H1 (cell line): ENCODE measurements at places on chromosomes 5 and 9. TPM values are rescaled to one million over a fixed set of nuclear protein-coding genes. Genes with fewer than 3 reads are reported as not detected.

The ZFP37 gene
- total RNA-seq, result 4.4 and 5.1 TPM in 2 replicates

The IL4 gene
- total RNA-seq, result not detected in 2 replicates

The GLRA1 gene
- total RNA-seq, result not detected in 2 replicates

The C9orf153 gene
- total RNA-seq, result 0.65 TPM in 1 of 2 replicates, not detected in the other

DNA sequence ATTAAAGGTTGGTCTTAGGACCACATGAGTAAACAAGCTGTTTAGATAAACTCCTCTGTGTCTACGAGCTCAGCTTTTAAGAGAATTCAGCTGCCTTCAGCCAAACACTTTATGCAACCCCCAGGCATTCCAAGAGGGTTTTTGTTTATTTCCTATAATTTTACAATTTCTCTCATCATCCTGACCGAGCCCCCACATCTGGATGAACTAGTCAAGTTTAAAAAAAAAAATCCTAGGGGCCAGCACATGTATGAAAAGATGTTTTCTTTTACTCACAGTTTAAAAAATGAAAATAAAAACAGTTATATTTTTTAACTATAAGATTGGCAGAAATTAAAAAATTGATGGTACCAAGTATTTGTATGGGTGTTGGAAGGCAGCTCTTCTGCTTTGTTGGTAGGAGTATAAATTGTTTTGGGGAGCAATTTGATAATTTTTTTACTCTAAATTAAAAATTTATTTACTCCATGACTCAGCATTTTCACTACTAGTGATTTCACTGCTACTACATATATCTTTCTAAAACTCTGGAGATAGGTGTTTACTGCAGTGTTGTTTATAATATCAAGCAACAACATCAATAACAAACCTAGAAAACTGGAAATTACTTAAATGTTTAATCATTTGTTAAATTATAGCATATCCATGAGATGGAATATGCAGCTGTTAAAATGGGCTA, 18.1 kb downstream of the YTHDC2 start:
- no peak overlapping the region for H3K4me3 ChIP-seq
- H3K27me3 ChIP-seq, result no peaks in the 10 kb centered on the region
- no peak for DNase-seq
- no peak overlapping the region for H3K27ac ChIP-seq

GRCh38 chr9:85224729-85225128, 517.0 kb downstream of the AGTPBP1 start:
- no peaks in the 10 kb centered on the region for H3K36me3 ChIP-seq
- H3K27ac ChIP-seq, result no peak overlapping the region
- H3K27me3 ChIP-seq, result no peaks in the 10 kb centered on the region
- no peaks in the 10 kb centered on the region for H3K4me1 ChIP-seq
- H3K4me3 ChIP-seq, result no peak overlapping the region
- DNase-seq, result no peak

DNA sequence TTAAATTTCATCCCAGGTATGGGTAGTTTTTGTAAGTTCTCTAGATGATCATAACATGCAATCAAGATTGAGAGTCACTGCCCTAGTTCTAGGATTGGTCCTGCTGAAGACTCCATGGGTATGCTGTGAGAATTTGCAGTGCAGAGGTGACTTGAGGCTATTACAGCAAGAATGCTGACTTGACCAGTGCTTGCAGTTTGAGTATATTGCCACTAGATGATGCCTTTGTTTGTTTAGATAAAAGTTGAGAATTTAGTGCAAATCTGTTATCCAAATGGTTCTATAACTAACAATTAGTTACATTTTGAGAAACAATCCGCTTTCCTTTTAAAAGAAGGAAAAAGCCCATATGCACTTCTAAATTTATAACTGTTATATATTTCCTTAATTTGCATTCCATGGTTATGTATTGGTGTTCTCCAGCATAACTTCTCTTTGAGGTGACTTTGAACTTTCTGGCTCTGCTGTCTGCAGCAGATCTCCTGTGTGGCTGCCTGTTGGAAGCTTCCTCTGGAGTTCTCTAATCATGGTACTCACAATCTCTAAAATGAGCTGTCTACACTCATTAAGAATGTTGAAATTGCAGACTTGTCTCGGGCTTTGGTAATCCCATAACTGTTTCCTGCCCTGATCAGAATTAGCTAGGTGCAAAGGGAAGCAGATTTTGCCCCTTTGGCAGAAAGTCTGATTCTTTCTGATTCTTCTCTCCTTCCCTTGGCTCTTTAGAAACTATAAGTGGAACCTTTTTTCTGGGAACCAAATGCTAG, 24.9 kb downstream of the MELK start:
- no peak for DNase-seq
- no peaks in the 10 kb centered on the region for H3K4me1 ChIP-seq
- no peak overlapping the region for H3K27ac ChIP-seq

GRCh38 chr9:131320031-131320685, 30.6 kb downstream of the PLPP7 start:
- DNase-seq, result no peak
- H3K36me3 ChIP-seq, result no peaks in the 10 kb centered on the region
- H3K27me3 ChIP-seq, result no peaks in the 10 kb centered on the region
- H3K27ac ChIP-seq, result no peak overlapping the region
- no peak overlapping the region for H3K4me3 ChIP-seq

DNA sequence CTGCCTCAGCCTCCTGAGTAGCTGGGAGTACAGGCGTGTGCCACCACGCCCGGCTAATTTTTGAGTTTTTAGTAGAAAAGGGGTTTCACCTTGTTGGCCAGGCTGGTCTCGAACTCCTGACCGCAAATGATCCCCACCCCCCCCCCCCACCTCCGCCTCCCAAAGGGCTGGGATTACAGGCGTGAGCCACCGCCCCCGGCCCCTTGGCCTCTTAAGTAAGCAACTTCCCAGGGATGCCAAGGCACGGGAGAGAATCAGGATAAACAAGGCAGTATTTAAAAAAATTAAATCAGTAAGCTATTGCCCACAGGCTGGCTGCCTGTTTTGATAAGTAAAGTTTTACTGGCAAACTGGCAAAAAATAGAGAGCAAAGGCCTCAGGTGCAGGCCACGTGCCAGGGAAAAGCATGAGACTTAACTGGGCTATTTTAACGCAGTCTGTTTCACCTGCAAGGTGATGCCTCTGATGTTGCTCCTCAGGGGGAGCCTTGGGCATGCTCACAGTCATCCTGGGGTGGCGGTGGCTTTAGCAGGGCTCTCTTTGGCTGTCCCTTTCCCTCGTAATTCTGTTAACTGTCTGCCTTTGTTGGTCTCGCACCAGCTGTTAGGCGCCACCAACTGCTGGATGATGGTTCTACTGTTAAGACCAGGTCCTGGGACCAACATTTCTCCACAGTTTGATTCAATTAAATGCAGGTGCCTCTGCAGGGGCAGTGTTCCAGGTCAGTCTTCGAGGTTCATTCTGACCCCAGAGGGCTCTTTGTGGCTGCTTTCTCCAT, 19.4 kb upstream of the RNF130 start:
- H3K27ac ChIP-seq, result no peak overlapping the region
- peak overlapping the region; percentile 62; the same call in 1 of the 2 replicates for H3K4me3 ChIP-seq
- no peaks in the 10 kb centered on the region for H3K27me3 ChIP-seq
- H3K36me3 ChIP-seq, result no peaks in the 10 kb centered on the region

DNA sequence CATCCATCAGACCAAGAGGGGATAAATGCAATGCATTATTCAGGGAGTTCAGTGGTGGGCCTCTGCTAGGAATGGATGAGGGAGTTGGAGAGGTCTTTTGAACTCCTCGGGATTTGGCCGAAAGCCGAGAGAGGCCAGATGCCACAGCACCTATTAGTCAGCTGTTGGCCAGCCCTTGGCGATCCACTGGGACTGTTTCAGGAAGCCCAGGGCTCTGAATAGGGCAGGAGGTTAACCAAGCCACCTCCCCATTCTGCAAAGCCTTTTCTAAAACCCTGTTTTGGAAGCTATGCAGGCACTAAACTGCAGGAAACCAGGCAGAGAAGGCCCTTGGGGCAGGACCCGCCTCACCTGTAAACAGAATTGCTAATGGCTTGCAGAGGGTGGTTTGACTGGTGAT, 37.8 kb downstream of the ASTN2 start:
- DNase-seq, result no peak

DNA sequence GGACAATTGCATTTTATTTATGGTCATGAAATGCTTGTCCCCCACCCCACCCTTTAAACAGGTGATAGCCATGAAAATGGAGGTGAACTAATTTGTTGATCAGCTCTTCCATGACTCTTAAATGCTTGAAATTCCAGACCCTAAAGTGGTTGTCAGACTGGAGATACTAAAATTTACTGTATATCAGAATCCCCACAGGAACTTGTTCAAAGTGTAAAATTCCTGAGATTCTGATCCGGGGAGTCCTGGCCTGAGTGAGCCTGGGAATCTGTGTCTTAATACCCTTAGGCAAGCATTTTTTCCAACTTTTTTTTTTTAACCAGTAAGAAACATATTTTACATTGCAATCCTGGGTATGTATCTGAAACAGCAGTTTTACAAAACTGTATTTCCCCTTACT, 4.7 kb downstream of the SKP2 start:
- H3K4me1 ChIP-seq, result peaks cover 3% of the 10 kb centered on the region; the same call in 1 of the 2 replicates
- H3K36me3 ChIP-seq, result peaks cover 18% of the 10 kb centered on the region
- H3K27me3 ChIP-seq, result no peaks in the 10 kb centered on the region
- no peak for DNase-seq
- no peak overlapping the region for H3K4me3 ChIP-seq
- no peak overlapping the region; the same call in 1 of the 2 replicates for H3K27ac ChIP-seq

GRCh38 chr9:109107402-109108240, 12.1 kb downstream of the TMEM245 start:
- no peaks in the 10 kb centered on the region for H3K4me1 ChIP-seq
- H3K4me3 ChIP-seq, result no peak overlapping the region
- no peak for DNase-seq
- no peaks in the 10 kb centered on the region for H3K27me3 ChIP-seq
- no peak overlapping the region for H3K27ac ChIP-seq

- no peak overlapping the region for H3K27ac ChIP-seq
- DNase-seq, result no peak
- no peaks in the 10 kb centered on the region for H3K27me3 ChIP-seq
- no peaks in the 10 kb centered on the region for H3K36me3 ChIP-seq
- no peaks in the 10 kb centered on the region for H3K4me1 ChIP-seq
These were observed 41.1 kb downstream of the XRCC4 start for GRCh38 chr5:83118471-83118870.

- no peak overlapping the region for H3K4me3 ChIP-seq
- DNase-seq, result no peak
- H3K36me3 ChIP-seq, result peaks cover 25% of the 10 kb centered on the region
- H3K4me1 ChIP-seq, result peaks cover 8% of the 10 kb centered on the region; the same call in 1 of the 2 replicates
These were observed 15.8 kb downstream of the DNAJA1 start for GRCh38 chr9:33040792-33041431.

GRCh38 chr5:101364469-101364868, 461.4 kb upstream of the ST8SIA4 start:
- no peak overlapping the region for H3K4me3 ChIP-seq
- H3K27me3 ChIP-seq, result no peaks in the 10 kb centered on the region
- DNase-seq, result no peak

- H3K27ac ChIP-seq, result no peak overlapping the region
- H3K36me3 ChIP-seq, result no peaks in the 10 kb centered on the region
- H3K4me1 ChIP-seq, result no peaks in the 10 kb centered on the region; the same call in 1 of the 2 replicates
- H3K4me3 ChIP-seq, result peak overlapping the region; percentile 56
These were observed 43.5 kb upstream of the SLC12A7 start for GRCh38 chr5:1155191-1156032.

DNA sequence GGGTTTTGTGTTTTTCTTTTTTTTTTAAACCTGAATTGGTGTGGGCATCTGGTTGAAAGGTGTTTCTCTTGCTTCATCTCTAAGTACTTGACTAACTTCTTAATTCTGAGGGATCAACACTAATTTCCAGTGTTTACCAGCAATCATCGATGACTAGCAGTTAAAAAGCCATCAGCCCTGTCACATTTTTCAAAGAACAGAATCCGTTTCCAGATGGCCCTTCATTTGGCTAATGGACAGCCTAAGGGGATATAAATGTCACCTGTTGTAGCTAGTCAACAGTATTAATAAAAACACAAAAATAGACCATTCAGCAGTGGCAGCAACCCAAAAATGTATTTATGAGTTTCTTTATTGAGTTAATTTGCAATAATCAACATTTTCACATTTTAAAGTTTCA, 1076.5 kb downstream of the MAT2B start:
- no peaks in the 10 kb centered on the region for H3K36me3 ChIP-seq
- H3K27me3 ChIP-seq, result no peaks in the 10 kb centered on the region
- no peaks in the 10 kb centered on the region for H3K4me1 ChIP-seq
- no peak for DNase-seq
- no peak overlapping the region for H3K27ac ChIP-seq

DNA sequence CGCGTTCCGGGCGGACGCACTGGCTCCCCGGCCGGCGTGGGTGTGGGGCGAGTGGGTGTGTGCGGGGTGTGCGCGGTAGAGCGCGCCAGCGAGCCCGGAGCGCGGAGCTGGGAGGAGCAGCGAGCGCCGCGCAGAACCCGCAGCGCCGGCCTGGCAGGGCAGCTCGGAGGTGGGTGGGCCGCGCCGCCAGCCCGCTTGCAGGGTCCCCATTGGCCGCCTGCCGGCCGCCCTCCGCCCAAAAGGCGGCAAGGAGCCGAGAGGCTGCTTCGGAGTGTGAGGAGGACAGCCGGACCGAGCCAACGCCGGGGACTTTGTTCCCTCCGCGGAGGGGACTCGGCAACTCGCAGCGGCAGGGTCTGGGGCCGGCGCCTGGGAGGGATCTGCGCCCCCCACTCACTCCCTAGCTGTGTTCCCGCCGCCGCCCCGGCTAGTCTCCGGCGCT, at the start of gene DAPK1:
DAPK1 (plus strand) TSS at position 264 of the 442 bp plus-strand sequence. CDS start 1,211 bp downstream, outside the sequence.
- peaks cover 2% of the 10 kb centered on the region; the same call in 1 of the 2 replicates for H3K36me3 ChIP-seq
- H3K4me3 ChIP-seq, result peak within 1 kb of the TSS; percentile 83
- H3K27ac ChIP-seq, result peak within 1 kb of the TSS; percentile 58; the same call in 1 of the 2 replicates
- DNase-seq, result peak; percentile 86
- no peaks in the 10 kb centered on the region for H3K4me1 ChIP-seq
- H3K27me3 ChIP-seq, result no peaks in the 10 kb centered on the region

DNA sequence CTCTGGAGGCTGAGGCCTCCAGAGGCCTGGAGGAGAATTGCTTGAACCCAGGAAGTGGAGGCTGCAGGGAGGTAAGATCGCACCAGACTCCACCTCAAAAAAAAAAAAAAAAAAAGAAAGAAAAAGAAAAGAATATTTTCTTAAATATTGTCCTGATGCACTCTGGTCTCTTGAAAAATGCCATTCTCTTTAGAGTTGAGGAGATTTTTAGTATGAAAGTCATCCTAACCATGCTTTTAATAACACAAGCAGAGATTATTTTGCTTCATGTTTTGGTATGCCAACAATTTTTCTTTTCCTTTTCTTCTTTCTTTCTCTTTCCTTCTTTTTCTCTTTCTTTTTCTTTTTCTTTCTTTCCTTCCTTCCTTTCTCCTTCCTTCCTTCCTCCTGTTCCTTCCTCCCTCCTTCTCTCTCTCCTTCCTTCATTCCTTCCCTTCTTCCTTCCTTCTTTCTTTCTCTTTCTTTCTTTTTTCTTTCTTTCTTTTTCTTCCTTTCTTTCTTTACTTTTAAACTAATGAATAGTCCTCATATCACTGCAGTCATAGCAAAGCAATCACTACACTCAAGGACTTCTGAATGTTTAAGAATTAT, 116.9 kb upstream of the CCNH start:
- H3K27me3 ChIP-seq, result no peaks in the 10 kb centered on the region
- H3K4me1 ChIP-seq, result no peaks in the 10 kb centered on the region
- no peaks in the 10 kb centered on the region for H3K36me3 ChIP-seq
- H3K4me3 ChIP-seq, result no peak overlapping the region
- no peak overlapping the region for H3K27ac ChIP-seq

- H3K27me3 ChIP-seq, result no peaks in the 10 kb centered on the region
- no peak overlapping the region for H3K4me3 ChIP-seq
- H3K36me3 ChIP-seq, result no peaks in the 10 kb centered on the region
- peaks cover 7% of the 10 kb centered on the region for H3K4me1 ChIP-seq
- no peak overlapping the region for H3K27ac ChIP-seq
- no peak for DNase-seq
These were observed 22.9 kb upstream of the DENND1A start for GRCh38 chr9:123952641-123953495.
